ENCODE measurements at places on chromosomes 6 and 20. TPM values are rescaled to one million over a fixed set of nuclear protein-coding genes. Genes with fewer than 3 reads are reported as not detected.

DNA sequence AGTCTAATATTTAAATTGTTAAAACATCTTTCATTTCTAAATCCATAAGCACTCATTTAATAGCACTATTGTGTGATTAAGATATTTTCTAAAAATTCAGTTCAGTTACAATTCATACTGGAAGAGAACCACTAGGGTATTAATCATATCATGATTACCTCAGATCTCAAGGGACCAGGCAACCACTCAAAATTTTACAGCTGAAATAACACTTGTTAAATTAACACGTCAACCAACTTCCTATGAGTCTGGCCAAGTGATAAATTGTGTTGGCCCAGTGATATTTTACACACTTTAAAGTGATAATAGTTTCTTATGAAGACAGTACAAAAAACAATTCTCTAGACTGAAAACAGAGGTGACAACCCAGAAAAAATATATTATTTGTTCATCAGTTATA, 869.0 kb upstream of the ADGRB3 start:
- no peak for DNase-seq

Gene GINS1
- 27.9 TPM for total RNA-seq

GRCh38 chr6:36094753-36095496, 35.4 kb upstream of the MAPK13 start:
- DNase-seq: peak; percentile 63

GRCh38 chr20:1125277-1125676, 6.9 kb downstream of the PSMF1 start:
- DNase-seq: no peak

Gene MAS1L
- total RNA-seq: not detected

Gene SOX12
- 8.7 TPM for total RNA-seq

All from HT1080 (cell line).